ENCODE measurements at places on chromosomes 7 and 10.

- DNase-seq, result no peak
These were observed 53.2 kb downstream of the ANKMY2 start for GRCh38 chr7:16592395-16592794.

DNA sequence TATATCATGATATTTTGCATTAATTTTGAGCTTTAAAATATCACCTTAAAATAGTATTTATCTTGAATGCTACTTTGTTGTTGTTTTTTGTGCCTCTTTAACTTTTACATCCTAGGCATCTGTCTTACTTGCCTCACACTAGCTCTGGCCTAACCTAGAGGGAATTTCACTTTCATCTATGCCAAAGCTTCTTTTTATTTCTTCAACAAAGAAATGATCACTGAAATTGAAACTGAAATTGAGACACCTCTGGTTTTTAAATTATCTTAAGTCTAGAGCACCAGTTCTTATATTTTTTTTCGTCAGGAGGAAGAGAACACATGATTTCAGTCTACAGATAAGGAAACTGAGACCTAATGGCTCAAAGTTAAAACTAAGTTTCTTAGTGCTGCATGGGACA is 3.5 kb upstream of the SCIN start:
- DNase-seq, result no peak

DNA sequence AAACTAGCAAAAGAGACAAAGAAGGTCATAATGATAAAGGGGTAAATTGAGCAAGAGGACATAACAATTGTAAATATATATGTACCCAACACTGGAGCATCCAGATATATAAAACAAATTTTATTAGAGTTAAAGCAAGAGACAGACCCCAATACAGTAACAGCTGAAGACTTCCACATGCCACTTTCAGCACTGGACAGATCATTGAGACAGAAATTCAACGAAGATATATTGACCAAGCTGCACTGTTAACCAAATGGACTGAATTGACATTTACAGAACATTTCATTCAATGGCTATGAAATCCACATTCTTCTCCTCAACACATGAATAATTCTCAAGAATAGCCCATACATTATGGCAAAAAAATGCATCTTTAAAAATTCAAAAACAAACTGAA is 378.2 kb downstream of the PTPRN2 start:
- no peak for DNase-seq

DNA sequence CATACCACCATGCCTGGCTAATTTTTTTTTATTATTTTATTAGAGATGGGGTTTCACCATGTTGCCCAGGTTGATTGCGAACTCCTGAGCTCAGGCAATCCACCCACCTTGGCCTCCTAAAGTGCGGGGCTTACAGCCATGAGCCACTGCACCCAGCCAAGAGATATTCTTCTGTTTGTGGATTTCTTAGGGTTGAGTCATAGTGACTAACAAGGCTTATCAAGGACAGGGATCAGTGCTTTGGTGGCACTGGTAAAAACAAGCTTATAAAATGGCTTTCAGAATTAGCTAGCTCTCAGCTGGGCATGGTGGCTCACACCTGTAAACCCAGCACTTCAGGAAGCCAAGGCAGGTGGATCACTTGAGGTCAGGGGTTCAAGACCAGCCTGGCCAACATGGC is 122.4 kb downstream of the ZNF248 start:
- DNase-seq, result no peak

DNA sequence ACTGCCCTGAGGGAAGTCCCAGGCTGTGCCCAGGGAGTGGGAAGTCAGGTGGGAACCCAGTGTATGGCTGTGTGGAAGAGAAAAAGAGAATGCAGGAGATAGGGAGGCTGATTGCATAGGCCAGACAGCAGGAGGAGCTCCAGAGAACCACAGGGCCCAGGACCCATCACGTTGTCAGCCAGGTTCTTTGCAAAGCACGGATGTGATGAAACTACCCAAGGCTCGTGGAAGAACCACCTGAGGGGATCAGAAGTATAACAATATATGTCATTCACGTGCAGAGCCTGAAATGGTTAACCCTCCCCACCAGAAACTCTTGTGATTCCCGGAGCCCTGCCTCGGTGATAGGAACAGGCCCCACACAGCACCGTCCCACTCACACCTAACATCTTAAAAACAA is 83.6 kb downstream of the LARP4B start:
- no peak for DNase-seq

DNA sequence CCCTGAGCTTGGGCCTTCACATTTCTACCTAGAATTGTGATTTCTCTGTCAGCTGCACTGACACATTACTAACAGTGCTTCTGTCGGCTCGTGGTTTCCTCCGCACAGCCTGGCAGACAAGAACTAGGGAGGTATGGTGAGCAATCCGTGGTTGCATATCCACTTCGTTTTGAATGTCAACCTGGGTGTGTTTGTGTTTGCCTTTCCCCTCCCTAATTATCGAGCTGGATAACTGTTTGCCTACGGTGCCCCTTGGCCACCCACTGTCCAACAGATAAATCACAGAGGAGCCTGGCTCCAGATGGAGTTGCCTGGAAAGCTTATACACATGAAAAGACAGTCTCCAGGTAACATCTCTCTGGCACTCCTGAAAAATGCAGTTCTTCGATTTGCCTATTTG is 228.8 kb downstream of the TRIL start:
- no peak for DNase-seq

DNA sequence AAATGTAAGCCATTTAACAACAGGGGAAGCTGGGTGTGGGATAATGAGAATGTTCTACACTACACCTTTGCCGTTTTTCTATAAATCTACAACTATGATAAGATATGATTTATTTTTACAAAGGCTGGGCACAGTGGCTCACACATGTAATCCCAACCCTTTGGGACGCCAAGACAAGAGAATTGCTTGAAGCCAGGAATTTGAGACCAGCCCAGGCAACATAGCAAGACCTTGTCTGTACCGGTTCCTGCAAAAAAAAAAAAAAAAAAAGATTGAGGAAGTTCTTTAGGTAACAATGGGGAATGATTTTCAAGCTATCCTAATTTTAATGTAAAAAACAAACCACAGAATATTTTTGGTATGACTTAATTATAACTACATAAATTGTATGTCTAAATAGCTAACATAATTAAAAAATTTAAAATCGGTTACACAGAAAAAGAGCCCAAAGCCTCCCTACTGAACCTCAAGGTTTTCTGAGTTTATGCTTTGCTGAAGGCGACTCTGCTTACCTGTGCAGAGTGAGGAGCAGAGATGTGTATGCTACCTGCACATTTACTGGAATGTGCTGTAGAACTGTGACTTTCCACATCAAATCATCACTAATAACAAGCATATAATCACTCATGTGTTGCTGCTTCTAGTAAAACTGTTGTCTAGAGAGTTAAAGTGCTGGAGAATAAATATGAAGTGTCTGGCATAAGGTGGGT is 163.4 kb downstream of the ATE1 start:
- DNase-seq, result no peak

- DNase-seq, result no peak
These were observed 59.5 kb upstream of the TOMM7 start for GRCh38 chr7:22882106-22882505.

- no peak for DNase-seq
These were observed 30.7 kb downstream of the ACSL5 start for GRCh38 chr10:112404617-112405016.

- no peak for DNase-seq
These were observed 46.7 kb downstream of the NOC3L start for GRCh38 chr10:94315975-94316464.

- no peak for DNase-seq
These were observed 26.2 kb upstream of the FRMD4A start for GRCh38 chr10:14356921-14357320.

DNA sequence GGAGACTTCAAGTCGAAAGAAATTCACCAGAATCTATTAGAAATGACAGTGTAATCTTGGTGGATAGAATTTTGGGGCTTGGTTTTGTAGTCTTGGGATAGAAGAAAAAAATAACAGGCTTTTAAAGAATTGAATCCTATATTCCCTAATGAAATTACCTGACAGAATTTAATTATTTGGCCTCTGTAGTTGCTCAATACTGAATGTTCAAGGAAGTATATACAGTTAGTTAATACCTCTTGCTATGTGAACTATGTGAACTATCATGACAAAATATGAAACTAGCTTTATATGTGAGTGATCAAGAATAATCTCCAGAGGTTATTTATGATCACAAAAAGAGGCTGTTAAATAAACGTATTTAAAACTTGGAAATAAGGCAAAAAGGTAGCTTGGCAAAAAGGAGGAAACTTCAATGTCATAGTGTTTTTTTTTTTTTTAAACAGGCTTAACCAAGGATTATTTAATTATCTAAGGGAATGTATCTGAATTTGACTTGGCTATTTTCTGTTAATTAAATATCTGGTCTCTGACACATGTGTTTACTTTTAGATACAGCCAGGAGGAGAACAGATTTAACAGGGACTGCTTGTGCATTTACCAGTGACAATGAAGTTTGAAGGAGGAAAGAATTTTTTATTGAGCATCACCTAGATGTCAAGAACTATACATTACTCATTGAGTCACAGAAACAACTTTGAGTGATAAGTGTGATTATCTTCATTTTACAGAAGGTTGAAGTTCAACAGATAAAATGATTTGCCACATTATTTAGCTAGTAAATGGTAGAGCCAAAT is 11.5 kb upstream of the CASD1 start:
- DNase-seq, result no peak

DNA sequence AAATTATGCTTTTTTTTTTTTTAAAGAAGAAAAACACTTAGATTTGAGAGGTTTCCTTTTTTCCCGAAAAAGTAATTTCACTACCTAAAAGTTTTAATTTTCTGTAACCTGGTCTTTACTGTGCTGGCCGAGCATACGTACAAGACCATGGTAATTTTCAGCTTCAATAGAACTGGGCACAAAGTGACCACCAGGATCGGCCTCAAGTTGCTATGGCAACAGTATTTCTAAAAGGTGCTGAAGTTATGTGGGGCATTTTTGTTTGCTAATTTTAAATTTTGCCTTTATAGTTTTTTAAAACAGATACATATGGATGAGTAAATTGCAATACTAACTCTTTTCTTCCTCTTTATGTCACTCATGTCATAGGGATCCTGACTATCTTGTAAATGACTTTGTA is 69.4 kb downstream of the FAM204A start:
- no peak for DNase-seq

GRCh38 chr10:43683451-43684291 is 35.0 kb upstream of the ZNF32 start:
- no peak for DNase-seq

DNA sequence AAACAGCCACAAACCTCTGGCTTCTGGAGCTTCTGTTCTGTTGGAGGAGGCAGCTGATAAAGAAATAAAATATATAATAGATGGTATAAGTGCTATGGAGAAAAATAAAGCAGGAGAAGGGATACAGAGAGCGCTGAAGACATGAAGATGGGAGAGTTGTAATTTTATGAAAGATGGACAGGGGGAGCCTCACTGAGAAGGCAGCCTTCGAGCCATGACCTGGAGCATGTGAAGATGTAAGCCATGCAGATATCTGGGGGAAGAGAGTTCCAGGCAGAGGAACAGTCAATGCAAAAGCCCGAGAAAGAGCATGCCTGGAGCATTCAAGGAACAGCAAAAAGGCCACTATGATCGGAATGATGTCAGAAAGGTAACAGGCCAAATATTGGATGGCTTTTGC is 187.5 kb downstream of the KIAA1217 start:
- no peak for DNase-seq

GRCh38 chr7:22348379-22348778 is 8.6 kb downstream of the RAPGEF5 start:
- no peak for DNase-seq

All from activated naive CD4-positive, alpha-beta T cell treated with anti-CD3 and anti-CD28 coated beads, Interleukin-2, amount 50 U/mL, for 72 hours (primary cell).